Activated T-cell treated with anti-CD3 and anti-CD28 coated beads for 24 hours (primary cell): ENCODE measurements at places on chromosomes 5 and 9.

DNA sequence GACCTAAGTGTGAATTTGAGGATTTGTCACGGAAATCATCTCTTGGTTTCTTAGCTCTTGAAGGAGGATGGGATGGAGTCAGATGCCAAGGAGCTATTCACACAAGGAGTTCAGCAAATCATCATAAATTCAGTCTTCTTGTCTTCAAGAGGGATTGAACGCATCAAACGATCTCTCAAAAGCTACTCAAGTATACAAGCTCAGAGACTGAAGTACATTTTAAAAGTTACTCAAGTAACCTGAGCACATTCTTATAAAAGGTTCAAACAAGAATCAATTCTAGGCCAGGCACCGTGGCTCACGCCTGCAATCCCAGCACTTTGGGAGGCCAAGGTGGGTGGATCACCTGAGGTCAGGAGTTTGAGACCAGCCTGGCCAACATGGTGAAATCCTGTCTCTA lies 21.1 kb upstream of the GOLPH3 start:
- no peak for DNase-seq

DNA sequence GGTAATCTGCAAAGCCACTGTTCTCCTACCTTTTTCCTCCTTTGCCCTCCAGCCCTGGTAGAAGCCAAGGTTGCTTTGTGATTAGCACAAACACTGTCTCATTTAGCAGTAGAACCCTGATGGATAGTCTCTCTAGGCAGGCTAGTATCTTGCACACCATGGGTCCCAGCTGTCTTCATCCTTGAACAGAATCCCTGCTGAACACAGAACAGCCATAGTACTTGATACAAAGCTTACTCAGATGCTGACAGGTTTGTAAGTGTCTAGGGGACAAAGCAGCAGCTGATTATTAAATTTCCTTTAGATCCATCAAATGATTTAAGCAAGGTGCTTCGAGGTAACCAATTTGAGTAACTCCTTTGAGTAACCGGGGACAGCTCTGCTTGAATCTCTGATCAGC lies 163.7 kb upstream of the PPP1R2B start:
- no peak for DNase-seq

- DNase-seq: no peak
Measured at GRCh38 chr5:136315667-136316066, 49.7 kb downstream of the TRPC7 start.

DNA sequence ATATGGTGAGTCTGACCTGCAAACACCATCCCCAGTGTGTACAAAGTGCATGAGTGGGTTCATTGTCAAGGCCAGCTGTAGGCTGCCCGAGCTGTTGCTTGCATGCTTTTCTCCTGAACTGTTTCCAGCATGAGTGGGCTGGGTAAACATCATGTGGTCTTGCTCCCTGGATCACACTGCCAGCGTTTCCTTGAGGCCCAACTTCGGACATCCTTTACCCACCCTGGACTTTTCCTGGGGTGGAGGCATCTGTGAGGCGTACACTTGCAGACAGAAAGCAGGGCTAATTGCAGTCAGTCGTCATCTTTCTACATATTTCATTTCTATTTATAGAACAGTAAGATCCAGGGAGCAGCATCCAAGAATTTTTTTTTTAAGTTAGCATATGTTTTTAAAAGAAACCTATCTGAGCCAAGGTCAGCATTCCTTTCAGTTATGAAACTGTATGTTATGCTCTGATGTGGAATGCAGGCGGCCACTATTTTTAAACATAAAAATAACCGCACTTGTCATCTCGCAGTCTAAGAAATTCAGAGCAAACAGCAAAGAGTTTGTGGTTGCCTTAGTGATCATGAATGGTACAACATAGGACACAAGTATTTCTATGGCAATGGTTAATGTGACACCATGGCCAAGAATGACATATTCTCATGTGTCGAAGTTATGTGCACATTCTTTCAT lies 106.5 kb upstream of the DMRT1 start:
- DNase-seq: no peak

- peak; percentile 47 for DNase-seq
Measured at GRCh38 chr5:179827680-179828079, 7.0 kb downstream of the SQSTM1 start.

- DNase-seq: no peak
Measured at GRCh38 chr9:130229759-130230158, 35.8 kb upstream of the HMCN2 start.

DNA sequence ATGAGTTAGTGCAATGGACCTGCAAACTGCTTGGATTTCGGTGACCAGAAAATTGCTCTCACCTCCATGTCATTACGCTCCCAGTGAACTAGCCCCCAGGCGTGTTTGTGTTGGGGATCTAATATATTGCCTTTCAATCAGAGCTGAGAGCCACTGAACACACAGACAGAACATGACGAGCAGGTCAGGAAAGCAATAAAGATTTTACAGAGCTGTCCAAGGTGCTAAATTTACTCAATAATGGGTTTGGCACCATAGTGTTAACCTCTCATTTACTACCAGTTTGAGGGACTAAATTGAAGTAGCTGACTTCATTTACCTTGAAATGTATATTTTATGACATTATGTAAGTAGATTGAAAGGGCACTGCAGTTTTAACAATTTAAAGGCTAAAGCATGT lies 383.0 kb downstream of the EBF1 start:
- DNase-seq: no peak

GRCh38 chr5:179885491-179886090 lies 22.1 kb downstream of the TBC1D9B start:
- no peak for DNase-seq

DNA sequence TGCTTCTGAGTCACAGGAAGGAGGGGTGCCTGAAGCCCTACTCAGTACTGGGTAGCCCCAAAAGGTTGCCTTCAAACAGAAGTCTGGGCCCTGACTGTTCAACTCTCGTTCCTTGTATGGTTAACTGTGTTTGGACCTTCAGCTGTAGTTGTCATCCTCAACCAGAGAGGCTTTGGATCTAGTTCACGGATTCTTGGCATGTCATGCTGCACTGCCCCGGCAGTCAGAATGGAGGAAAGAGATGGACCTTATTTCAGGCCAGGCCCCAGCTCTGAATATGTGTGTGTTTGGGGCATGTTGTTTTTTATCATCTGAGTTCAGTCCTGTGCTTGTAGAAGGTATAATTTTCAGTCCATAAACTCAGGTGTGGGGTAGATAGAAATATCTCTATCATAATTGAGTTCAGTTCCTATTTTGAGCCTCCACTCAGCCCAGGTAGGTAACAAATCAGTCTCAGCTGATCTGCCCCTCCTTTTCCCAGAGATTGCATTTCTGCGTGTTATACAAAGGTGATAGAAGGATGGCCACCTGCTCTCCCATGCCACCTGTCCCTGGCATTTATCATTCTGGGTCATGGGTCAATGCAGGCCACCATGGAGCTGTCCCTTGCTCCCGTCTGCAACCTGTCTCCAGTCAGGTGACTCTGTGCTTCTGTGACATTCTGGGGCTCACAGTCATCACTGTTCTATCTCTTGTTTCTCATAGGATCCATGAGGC lies 127.5 kb upstream of the CPEB4 start:
- DNase-seq: no peak

GRCh38 chr9:107922260-107922659 lies 432.7 kb upstream of the KLF4 start:
- DNase-seq: no peak

- no peak for DNase-seq
Measured at GRCh38 chr5:161312882-161313281, 233.6 kb downstream of the GABRB2 start.

- no peak for DNase-seq
Measured at GRCh38 chr9:106284296-106284695, 578.7 kb upstream of the ZNF462 start.

- DNase-seq: no peak
Measured at GRCh38 chr5:172801179-172801671, 30.2 kb upstream of the DUSP1 start.

DNA sequence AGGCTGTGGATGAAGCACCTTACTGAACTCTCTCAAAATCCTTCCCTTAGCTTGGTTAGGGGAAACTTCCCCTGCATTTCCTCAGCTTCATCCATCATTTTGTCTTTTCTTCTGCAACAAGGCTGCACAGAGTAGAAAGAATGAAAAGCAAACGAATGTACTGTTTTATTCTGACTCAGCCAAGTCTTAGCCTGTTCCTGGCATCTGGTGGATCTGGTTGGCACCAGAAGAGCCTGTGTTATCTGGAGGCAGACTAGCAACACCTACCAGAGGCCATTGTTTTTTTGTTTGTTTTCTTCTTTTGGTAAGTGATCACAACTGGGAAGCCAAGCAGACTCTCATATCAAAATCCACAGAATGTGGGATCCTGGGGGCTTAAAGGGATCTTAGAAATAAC lies 200.7 kb downstream of the FANCC start:
- no peak for DNase-seq

DNA sequence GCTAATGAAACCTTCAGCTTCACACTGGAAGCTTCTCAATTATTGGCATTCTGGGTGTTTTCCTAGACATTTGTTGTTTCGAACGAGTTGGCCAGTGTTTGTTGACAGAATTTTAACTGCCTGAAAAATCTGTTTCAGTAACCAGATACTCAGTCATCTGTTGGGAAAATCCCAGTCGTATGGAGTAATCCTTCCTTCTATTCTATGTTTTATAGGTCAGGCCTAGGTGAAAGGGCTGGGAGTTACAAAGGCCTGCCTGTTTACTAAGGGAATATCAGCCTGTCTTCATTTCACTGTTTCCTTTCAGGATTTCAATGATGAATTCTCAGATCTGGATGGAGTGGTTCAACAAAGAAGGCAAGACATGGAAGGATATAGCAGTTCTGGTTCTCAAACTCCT lies 59.9 kb downstream of the GRAMD2B start:
- DNase-seq: no peak

DNA sequence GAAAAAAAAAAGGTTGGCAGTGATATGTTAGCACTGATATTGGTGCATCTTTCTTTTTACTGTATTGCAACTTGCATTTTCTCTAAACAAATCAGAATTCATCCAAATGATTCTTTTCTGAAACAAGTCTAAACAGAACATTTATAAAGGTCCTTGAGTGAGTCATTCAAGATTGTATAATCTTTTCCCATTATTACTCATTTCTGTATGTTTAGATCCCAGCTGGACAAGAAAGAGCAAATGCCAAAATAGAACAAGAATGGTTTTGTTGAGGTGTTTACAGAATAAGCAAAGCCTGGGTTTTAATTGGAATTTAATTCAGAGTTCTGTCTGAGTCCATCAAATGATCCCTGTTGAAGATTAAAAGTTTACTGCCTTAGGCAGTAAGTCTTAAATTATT lies 112.3 kb downstream of the VCAN start:
- no peak for DNase-seq

DNA sequence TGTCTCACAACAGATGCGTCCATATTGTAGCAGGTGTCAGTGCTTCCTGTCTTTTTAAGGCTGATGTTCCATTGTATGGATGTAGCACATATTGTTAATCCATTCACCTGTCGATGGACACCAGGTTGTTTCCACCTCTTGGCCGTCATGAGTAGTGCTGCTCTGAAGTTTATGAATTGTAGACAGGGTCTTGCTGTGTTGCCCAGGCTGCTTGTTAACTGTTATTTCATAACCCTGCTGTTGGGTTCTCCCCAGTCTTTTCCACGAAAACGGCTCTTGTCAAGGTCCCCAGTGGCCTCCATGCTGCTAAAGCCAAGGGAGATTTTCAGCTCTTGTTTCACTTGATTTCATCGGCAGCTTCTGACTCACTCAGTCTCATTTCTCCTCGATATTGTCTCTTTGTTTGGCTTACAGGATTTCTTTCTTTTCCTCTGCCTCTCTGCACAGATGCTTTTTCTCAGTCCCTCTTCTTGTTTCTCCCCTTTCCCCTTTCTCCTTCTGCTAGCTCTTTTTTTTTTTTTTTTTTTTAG lies 12.1 kb upstream of the PSD2 start:
- DNase-seq: no peak

DNA sequence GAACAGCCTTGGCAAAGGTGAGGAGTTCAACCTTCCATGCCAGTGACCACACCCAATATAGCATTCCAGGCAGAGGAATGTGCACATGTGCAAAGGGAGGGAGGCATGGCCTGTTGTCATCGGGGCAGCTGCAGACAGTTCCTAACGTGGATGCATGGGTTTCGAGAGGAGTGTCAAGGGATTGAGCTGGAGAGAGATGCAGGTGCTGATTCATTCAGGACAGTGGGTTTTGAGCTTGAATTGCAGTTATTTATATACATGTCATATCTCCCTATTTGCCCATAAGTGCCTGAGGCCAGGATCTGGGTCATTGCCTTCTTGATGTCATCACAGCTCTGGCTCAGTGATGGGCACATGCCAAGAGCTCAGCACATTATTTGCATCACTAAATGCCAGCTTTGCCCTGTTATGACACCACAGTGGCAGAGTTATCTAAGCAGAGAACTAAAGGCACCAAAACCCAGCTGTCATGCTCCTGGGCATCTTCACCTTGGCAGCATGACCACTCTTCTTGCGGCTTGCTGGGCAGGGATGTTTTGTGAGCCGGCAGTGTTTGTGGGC lies 278.0 kb downstream of the NTRK2 start:
- no peak for DNase-seq

- DNase-seq: no peak
Measured at GRCh38 chr5:67416133-67416937, 219.7 kb upstream of the CD180 start.

DNA sequence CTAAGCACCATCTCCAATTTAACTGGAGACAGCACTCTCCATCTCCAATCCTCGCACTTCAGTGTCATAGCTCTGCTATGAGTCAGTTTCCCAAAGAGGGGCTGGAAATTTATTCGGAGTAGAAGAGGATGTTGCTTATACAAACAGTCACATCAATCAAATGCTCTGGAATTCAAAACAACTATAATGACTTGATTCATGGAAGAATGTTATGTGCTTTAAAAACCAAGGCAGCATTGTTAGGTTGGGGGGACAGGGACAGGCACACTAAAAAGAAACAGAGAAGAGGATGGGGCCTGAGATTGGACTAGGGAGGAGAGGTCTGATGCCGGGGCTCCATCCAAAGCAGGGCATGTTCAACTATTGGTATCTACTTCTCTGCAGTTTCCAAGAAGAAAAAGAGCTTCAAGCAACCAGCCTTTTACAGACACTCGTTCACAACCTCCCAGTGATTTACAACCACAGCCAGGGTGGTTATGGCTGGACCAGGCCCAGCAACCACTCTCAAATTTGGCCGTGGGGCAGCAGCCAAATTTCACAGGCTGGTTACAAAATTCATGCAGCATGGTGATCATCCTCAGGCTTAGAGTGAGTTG lies 117.5 kb upstream of the ZNF366 start:
- no peak for DNase-seq

DNA sequence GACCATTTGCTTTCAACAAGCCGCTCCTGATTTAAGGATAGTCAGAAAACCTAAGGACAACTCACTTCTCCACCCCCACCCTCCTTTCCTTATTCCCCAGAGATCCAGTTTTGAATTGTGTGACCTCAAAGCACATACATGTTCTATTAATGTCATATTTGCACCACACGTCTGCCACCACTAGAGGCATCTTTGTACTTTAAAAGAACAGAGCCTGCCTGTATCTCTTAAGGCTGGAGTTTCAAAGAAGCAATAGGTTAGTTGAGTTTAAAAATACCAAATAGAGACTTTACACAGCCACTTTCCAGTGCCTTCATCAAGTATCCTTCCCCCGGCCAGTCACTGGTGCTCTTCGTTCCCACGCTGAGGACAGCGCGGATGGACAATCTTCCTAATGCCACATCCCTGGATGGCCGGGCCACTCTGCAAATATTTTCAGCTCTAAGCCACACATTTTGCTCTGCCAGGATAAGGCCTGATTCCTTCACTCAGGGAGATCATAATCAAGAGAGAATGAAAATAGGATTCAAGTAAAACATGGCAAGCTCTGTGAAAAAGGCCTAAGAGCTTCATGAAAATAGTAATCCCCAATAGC lies 146.3 kb downstream of the SNCAIP start:
- DNase-seq: no peak

- no peak for DNase-seq
Measured at GRCh38 chr5:146112476-146112875, 7.1 kb upstream of the PLAC8L1 start.
